Lower lobe of right lung (tissue), 2 donors: ENCODE measurements at places on chromosomes 3 and 15.
A peak's percentile ranks its signal among the peaks of the same experiment; 100 is the strongest.

- no peak for DNase-seq
Observed at GRCh38 chr15:90006217-90007075, 5.3 kb downstream of the ZNF710 start.

GRCh38 chr3:145294572-145294971, 866.4 kb downstream of the PLOD2 start:
- no peak for DNase-seq

DNA sequence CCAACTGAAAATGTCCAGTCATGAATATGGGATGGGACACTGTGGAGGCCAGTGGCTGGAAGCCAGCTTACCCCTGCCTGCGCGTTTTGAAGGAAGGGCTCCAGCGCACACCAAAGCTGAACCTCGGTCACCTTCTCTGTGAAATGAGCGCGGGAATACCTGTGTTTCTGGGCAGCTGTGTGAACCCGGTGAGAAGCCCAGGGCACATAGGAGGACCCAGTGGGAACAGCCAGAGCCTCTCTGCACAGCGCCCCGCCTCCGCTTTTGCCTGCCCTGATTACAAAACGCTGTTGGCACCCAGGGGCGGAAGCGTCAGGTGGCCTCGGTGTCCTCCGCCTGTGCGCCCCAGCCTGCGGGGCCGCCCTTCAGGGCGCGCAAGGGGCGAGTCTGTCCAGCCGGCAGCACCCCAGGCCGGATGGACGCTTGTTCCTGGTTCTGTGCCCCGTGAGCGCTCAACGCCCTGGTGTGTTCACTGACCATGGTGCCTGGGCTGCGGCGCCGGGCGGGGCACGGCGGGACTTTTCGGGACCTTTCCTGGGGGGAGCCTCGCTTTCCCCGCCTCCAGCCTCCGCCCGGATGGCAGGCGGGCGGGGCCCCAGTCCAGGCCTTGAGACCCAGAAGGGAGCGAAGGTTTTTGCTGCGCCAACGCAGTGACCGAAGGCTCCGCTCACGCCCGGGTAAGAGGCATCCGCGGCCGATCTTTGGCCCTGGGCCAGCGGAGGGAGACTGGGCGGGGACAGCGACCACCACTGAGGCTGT, at the start of gene SQOR:
Gene SQOR (plus strand): TSS at position 598 of the 759 bp plus-strand sequence. CDS start 23,895 bp downstream, outside the sequence.
- peak; percentile 94 for DNase-seq

DNA sequence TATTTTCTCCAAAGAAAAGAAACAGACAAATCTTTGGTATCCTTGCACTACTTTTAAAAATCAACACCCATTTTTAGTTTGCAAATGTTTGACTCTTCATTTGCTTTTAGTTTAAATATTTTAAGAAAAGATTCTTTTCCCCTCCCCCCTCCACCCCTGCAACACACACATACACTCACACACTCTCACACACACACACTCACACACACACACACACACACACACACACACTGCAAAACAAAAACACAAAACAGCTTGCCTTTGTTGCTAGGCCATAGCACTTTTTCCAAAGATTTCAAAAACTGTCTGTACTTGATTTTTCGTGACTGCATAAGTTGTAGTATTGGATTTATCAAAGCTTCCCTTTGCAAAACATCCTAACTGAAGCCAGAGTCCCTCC, 26.9 kb downstream of the ROBO2 start:
- DNase-seq: no peak

- no peak for DNase-seq
Observed at GRCh38 chr3:44106756-44107155, 134.9 kb upstream of the TOPAZ1 start.

DNA sequence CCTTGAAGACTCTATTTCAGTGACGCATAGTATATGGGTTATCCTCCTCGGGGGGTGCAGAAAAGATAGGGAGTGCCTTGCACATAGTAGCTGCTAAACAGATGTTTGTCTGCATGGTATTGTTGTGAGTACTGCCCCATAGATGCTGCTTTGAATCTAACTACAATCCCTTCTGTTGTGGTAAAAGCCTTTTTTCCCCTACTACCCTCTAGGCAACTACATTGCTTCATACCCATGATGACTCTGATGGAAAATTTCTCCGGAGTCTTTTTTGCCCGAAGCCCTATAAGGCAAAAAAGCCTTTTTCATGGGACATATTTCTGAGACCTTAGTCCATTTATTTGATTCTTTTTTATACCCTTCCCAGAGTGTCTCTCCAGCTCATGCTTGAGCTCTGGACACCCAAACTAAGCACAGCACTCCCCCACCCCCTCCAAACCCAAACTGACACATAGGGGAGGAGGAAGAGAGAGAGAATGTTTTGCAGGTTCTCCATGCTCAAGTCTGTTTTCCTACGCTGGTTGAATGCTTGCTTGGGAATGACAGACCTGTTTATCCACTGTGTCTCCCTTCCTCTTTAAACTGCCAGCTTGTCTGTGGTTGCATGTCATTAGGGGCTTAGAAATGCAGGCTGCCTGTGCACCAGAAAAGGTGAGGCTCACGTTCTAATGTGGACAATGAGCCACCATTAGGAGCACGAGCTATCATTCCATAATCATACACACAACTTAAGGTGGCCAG, 52.9 kb downstream of the LRTM1 start:
- DNase-seq: no peak

DNA sequence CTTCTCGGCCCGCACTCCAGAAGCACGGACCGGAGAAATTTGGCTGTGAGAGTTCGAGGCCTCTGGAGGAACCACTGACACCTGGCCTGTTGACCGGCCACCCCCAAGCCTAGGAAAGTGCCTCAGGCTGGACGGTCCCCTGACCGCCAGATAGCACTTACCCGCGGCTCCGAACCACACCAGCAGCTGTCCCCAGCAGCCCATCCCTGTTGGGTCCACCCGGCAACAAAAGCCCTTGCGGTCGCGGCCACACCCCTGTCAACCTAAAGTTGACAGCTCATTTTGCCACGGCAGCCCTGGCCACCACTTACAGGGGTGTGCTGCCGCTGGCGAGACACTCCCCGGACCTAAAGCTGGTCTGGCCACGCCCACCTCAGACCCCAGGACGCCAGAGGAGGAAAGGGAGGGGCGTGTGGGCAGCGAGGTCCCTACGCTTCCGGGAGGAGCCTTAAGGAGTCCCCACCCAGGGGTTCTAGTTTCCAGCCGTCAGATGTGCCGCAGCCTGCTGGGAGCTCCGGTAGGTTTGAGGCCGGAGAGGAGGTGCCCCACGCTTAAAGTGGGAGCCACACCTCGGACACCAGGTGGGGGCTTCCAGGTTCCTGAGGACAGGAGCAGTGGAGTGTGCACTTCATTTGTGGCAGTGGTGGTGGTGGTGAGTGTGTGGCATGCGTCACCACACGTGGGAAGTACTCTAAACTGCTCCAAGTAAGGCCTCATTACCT, at the start of gene LTK:
Gene LTK (minus strand): TSS at position 322 of the 722 bp plus-strand sequence. CDS start 118 bp downstream, at position 204.
- peak; percentile 62 for DNase-seq

DNA sequence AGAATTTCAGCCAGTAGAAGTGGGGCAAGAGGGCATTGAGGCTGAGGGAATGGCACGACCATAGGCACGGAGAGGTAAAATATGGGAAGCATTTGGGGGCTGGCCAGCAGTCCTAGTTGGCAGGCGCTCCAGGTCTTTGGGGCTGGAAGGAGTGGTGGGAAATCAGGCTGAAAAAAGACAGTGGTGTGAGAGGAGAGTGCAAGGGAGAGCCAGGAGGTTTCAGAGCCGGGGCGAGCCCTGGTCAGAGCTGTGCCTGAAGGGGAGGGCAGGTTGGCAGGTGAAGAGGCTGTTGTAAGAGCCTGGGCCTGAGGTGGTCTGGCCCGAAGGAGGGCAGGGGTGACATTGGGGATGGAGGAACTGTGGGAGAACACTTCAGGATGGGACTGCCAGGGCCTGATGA, 1.6 kb upstream of the IDH3A start:
- DNase-seq: no peak

GRCh38 chr3:154536751-154537150, 106.8 kb upstream of the GPR149 start:
- no peak for DNase-seq

GRCh38 chr15:33871980-33872379, 96.3 kb upstream of the CHRM5 start:
- no peak for DNase-seq

DNA sequence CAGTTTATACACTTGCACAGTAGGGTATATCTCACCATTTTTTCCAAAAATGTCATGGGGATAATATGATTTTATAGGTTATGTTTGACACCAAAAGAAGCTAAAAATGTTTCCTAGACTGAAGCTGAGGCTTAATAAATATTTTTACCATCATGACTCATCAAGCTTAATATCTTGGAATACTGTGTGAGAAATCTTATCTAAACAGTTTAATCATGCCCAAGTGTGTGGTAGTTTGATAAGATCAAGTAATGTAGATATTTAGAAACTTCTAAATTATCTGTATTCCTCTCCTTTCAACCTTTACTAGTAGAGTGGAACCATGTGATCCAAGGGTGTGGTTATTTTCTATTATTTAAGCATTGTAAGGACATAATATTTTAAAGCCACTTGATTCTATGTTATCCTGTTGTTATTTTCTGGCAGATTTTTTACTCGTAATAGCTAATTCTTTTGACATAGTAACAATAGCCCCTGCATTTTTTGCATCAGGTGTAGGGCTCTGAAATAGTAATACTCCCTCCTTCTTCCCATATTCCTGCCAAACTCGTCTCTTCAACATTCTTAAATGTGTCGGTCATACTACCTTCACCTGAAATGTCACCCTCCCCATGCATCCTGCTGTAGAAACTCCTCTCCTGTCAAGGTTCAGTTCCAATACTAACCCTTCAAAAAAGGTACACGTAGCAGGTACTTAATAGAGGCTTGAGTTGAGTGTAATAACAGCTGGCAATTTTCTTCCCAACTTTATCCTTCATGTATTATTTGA, 729.6 kb downstream of the NLGN1 start:
- DNase-seq: no peak

DNA sequence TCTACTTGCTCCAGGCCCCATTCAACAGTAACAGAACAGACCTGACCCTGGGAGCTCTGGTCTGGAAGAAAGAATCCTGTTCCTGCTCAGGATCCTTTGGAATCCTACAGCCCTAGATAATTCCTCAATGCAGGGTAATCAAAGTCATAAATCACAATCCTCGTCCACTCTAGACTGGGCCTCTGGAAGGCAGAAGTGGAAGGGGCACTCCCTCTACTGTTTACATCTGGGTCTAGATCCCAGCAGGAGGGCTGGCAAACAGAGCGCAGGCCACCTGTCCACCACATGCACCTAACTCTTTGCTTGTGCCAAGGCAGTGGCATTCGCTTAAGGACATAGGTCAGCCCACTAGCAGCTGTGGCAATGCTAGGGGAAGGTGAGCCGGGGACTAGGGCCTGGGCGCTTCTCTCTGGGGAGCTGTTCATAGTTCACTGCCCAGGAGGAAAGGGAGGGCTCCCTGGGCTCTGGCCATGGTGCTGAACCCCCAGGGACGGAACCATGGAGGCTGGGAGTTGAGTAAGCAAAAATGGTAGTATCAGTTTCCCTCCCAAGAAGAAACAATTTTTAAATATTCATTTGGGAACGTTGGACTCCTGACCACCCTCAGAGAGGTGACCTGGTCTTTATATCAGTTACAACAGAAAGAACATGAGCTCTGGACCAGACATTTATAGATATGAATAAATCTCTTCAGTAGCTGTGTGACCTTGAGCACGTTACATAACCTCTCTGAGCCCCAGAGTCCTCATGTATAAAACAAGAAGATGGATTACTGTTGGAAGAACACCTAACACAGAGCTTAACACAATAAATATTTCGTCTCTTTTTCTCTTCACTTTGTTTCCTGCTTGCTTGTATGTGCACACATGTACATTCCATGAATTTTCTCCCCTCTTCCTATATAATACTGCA, 90.2 kb downstream of the NTRK3 start:
- no peak for DNase-seq

DNA sequence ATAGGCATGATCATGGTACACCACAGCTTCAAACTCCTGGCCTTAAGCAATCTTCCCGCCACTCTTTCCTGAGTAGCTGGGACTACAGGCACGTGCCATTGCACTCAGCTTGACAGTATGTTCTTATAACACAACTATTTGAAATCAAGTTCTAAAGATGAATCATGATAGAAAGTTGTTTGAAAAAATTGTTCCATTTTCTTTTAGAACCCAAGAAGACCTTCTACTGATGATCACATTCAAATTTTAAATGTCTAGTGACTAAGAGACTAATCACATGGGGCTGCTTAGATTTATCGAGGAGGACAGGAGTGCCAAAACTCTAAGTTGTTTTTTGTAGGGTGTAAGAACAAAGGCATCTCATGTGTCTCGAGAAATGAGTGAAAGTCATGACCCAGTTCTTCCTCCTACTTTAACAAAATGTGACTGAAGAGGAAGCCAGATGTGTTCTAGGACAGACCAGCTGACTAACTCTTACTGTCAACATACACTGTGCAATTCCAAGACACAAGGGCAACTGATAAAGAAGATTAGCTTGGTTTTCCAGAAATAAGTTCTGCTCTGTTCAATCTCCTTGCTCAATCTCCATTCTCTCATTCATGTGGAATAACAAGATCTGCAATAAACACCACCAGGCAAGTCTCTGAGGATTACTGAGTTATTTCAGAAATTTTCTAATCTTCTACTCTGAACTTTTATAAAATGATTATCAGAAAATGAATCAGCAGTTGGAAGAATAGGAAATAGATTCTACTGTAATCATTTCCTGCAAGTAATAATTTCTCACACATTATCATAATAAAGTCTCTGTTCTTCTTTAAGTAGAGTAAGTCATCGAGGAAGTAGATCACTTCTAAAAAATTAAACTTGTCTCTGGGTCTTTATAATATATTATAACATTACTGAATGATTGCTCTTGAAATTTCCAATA, 122.6 kb upstream of the CCNL1 start:
- DNase-seq: no peak

GRCh38 chr3:4417449-4417848, 49.6 kb downstream of the SUMF1 start:
- no peak for DNase-seq
